ENCODE measurements at places on chromosomes 13 and 19.

DNA sequence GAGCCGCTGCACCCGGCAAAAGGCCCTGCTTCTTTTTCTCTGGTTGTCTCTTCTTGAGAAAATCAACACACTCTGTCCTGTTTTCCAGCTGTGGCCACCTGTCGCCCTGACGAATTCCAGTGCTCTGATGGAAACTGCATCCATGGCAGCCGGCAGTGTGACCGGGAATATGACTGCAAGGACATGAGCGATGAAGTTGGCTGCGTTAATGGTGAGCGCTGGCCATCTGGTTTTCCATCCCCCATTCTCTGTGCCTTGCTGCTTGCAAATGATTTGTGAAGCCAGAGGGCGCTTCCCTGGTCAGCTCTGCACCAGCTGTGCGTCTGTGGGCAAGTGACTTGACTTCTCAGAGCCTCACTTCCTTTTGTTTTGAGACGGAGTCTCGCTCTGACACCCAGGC, 17.2 kb downstream of the LDLR start:
- DNase-seq = no peak

DNA sequence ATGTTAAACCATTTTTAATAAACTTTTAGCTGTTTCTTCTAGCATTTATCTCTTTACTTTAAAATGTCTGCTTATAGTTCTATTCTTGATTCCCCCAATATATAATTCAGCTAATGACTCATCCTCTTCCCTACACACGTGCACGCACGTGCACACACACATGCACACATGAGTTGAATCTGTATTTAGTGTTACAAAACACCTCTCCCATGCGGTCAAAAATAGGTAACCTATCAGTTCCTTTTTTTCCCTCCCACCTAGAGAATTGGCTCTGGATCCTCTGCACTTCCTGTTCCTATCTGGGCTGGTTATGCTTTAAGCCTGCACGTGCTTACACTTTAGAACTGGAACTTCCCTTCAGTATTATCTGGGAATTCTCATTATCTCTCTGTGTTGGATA, 144.1 kb downstream of the PAN3 start:
- DNase-seq = no peak

- peak; percentile 22 for DNase-seq
These were observed 6.0 kb upstream of the WDR88 start for GRCh38 chr19:33125929-33126388.

DNA sequence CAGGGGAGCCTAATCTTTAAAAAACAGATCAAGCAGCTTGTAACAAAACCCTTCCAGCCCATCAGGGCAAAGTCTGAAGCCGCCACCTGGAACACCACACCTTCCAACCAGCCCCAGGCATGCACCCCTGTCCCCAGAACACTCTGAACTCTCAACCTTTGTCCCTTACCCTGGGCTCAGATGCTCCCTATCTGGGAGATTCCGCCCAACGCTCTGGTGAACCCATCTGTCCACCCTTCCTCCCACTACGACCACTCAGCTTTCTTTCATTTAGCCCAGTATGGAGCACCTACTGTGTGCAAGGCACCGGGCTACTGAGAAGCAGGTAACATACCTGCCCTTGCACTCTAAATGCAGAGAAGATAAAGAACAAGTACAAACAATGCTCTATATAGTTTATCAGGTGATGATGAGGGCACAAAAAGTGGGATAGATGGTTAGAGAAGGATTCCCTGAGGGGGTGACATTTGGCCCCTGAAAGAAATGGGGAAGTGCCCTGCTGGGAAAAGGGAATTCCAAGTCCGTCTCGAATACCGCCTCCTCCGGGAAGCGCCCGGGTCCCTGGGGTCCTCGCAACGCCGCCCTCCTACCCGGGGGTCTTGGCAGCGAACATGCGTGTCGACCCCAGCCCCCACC, 629 bp downstream of the PEPD start:
- DNase-seq = no peak

DNA sequence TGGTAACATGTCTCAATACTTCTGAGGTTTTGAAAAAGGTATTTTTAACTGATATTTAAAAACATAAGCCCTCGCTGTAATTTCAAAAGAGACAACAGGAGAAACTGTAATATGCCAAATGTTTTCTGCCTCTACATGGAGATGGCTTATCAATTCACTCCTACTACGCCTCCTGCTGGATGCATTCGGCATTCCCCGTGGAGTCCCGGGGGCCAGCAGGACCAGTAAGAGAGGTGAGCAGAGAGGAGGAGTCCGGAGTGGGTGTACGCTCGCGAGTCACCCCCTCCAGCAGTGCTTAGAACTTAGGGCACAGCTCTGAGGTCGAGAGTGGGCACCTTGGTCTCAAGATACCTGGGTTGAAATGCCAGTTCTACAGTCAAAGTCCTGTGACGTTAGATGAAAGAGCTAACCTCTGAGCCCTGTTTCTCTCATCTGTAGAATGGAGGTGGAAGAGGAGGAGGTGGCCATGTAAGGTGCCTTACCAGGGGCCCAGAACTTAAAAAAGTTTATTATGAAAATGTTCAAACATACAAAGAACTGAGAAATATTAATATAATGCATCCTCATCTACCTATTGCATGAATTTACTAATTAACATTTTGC, 110.2 kb downstream of the STK24 start:
- no peak for DNase-seq

DNA sequence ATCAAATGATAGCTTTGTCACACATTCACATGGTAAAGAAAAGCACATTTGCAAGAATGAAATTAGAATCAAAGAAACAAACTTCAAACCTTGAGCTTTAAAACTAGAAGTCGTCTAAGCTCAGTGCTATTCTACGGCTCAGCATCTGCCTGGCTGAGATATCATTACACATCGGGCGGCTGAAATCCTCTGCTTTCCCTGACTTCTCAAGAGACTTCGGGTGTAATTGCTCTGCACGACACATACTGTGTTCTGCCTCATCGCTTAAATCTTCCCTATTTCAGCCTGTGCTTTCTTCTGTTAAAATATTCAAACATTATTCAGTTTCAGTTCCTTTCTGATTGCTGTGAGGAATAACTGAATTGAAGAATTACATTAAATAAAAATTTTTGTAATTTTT, 265.3 kb downstream of the NALCN start:
- no peak for DNase-seq

- DNase-seq = no peak
These were observed 76.9 kb downstream of the TEX29 start for GRCh38 chr13:111397202-111397880.

DNA sequence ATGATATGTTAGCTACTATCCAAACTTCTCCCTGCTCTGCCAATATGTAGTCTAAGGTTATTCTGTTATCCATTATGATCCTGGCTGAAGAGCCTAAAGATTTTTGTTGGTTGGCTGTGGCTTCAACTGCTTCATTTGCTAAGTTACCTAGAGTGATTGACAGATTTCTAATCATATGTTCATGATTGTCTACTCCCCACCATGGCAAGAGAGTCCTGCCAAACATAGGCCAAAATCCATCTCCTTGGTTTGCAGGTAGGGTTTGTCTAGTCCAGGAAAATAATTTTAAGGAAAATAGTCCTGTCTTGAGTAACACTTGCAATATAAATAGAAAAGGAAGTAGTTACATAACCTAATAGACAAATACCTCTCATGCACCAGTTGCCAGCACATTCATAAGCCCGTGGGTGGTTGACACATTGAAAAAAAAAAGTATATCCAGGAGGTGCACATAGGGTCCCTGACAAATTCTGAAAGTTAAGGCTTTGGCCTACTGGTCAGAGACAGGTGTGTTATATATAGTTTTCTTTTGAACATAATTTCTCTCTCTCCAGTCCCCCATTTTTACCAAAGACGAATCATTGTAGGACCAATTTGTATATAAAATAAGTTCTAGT, 5.4 kb upstream of the CBY2 start:
- no peak for DNase-seq

DNA sequence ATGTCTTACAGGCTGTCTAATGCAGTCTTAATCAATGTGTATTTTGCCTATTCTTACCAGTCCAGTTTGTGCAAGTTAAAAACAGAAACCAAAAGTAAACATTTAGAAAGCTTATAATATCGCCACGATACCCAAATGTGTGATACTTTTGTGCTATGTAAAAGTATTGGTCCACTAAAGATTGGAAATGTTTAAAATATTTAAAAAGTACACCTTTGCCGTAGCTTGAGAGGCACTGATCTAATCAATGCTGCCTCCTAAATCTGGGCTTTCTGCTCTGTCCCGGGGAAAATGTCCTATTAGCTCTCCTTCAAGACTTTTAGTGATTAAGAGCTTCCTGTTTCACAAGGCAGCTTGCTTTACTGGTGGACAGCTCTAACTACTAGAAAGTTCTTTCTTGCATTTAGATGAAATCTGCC, 64.7 kb downstream of the DNAJC15 start:
- no peak for DNase-seq

- DNase-seq = no peak
These were observed 3.8 kb downstream of the ZAR1L start for GRCh38 chr13:32311188-32311897.

GRCh38 chr19:49212016-49212701, 54.6 kb downstream of the TRPM4 start:
- no peak for DNase-seq

DNA sequence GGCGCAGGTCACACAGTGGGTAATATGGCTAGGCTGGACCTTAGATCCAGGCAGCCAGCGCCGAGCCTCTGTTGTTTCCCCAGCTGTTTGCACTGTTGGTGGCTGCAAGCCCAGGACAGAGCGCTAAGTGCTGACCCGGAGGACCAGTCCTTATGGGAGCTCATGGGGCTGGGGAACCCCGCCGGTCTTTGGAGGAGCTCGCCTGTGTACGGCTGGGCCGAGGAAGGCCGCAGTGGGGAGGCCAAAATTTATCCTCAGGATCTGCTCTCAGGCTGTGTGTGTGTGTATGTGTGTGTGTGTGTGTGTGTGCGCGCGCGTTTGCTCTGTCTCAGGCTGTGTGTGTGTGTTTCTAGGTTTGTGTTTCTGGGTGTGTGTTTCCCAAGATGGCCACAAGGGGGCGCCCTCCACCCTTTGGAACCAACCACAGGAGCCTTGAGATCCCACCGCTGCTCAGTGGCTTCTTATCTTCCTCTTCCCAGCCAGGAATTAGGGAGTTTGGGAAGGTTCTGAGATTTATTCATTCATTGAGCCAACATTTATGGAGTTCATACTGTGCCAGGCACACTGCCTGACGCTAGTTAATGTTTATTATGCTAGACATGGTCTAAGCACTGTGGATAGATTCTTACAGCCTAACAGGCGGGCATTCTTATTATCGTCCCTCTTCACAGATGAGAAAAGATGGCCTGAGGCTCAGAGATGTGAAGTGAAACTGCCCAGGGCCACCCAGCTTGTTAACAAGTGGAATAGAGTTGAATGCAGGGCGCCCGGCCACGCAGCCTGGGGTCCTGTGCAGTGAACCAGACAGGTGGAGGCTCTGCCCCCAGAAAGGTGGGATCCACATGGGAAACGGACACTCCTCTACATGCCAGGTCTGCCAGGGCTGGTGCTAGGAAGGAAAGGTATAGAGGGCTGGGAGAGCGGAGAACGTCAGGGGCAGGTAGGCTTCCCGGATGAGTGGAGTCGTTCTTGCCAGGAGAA, 13.0 kb downstream of the PGLYRP1 start:
- DNase-seq = peak; percentile 22

- no peak for DNase-seq
These were observed 330.6 kb downstream of the ATP8A2 start for GRCh38 chr13:25702386-25702785.

DNA sequence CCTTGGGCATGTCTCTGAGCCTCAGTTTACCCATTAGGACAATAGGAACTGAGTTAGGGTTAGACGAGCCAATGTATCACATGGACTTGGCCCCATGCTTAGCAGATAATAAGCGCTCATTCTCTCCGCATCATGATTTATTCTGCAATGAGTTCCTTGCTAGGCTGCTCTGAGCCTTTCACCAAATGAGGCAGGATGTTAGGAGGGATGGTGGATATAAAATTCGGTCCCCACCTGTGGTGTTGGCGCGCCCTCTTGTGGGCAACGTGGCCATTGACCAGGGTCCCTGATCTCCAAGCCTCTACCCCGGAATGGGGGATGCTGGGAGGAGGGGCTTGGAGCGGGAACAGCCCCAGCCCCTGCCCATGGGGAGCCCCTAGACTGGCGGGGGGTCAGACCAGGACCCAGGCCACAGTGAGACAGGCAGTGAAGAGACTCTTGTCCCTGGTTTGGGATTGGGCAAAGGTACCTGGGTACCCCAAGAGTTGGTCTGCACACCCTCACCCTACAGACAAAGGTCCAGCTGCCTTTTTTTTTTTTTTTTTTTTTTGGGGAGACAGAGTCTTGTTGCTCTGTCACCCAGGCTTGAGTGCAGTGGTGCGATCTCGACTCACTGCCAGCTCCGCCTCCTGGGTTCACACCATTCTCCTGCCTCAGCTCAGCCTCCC, 43.9 kb downstream of the CERS4 start:
- DNase-seq = peak; percentile 42
